ENCODE measurements at places on chromosomes 2 and 18. TPM values are rescaled to one million over a fixed set of nuclear protein-coding genes. Genes with fewer than 3 reads are reported as not detected.

Gene BOLL
- total RNA-seq: not detected

Gene PIEZO2
- 0.89 TPM for total RNA-seq

Gene SLC35F6
- total RNA-seq: 40.9 TPM

Gene ACMSD
- total RNA-seq: not detected

Gene CYP27C1
- 3.5 TPM for total RNA-seq

Gene MEX3C
- total RNA-seq: 17.9 TPM

Gene ARHGAP28
- total RNA-seq: 15.2 TPM

Gene BUB1
- 9.0 TPM for total RNA-seq

Gene CDH20
- total RNA-seq: not detected

Gene CROCC2
- total RNA-seq: not detected

Gene ACOXL
- total RNA-seq: 0.58 TPM

DNA sequence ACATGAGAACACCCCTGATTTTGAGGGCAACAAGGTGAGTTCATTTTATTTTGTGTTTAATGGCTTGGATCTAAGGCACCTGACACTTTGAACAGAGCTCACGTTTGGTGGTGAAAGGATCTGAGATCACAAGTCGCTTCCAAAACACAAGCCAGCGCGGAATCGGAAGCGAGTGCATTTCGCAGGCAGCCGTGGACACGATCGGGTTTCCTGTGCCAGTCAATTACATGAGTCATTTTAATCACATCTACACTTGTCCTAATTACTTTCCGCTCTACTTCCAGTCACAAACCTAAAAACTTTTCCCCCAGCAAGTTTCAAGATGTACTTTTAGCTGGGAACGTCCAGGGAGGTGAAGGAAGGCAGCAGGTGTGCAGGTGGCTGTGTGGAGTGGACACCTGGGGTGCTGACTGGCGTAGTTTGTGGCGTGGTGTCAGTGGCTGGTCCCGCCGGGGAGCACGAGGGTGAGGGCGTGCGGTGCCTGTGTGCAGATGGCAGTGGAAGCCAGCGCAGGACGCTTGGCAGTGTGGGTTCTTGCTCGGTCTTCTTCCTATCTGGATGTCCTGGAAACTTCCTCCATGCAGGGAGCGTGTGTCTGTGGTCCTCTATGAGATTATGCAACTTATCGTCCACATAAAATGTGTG lies 75.6 kb downstream of the DCDC2C start:
- H3K4me3 ChIP-seq: no peak overlapping the region
- H3K27me3 ChIP-seq: no peaks in the 10 kb centered on the region
- H3K27ac ChIP-seq: no peak overlapping the region
- no peaks in the 10 kb centered on the region for H3K4me1 ChIP-seq
- H3K36me3 ChIP-seq: no peaks in the 10 kb centered on the region

DNA sequence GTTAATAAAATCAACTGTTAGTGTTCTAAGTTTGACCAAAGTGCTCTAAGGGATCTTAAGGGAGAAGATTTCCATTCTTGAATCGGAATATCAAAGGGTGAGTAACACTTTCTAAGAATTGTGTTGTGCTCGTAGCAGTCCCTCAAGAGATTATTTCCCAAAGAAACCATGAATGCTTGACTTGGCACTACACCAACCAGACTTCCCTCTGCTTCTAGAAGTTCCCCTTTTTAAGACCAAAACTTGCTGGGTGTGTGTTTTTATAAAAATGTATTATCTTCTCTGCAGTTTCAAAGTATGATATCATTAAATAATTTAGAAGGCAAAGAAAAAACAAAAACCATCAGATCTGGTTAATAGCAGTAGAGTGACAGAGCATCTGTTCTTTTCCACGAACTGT lies 522.0 kb upstream of the FAM98A start:
- H3K4me1 ChIP-seq: no peaks in the 10 kb centered on the region
- no peak overlapping the region for H3K4me3 ChIP-seq
- DNase-seq: no peak
- no peaks in the 10 kb centered on the region for H3K36me3 ChIP-seq
- no peaks in the 10 kb centered on the region for H3K27me3 ChIP-seq
- H3K27ac ChIP-seq: no peak overlapping the region

- no peaks in the 10 kb centered on the region for H3K27me3 ChIP-seq
- H3K36me3 ChIP-seq: no peaks in the 10 kb centered on the region
- DNase-seq: peak; percentile 53
- no peak overlapping the region for H3K4me3 ChIP-seq
- H3K27ac ChIP-seq: no peak overlapping the region
Measured at GRCh38 chr2:75464348-75464946, 96.3 kb downstream of the EVA1A start.

DNA sequence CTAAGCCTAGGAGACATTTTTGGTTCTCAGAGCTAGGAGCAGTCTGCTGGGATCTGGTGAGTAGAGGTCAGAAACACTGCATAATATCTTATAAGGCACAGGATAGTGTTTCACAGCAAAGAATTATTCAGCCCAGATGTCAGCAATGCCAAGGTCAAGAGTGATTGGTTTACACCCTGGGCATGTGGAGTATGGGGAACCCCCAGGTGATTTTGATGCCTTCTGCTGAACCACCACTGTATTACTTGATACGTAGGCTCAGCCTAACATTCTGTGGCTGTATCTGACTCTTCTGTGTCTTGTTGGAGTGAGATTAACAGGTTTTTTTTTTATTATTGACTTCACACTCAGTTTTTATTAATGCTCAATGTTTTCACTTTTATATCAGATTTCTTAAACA lies 6.0 kb downstream of the DDX18 start:
- H3K27me3 ChIP-seq: no peaks in the 10 kb centered on the region
- no peak overlapping the region for H3K4me3 ChIP-seq
- no peak for DNase-seq
- no peak overlapping the region for H3K27ac ChIP-seq

DNA sequence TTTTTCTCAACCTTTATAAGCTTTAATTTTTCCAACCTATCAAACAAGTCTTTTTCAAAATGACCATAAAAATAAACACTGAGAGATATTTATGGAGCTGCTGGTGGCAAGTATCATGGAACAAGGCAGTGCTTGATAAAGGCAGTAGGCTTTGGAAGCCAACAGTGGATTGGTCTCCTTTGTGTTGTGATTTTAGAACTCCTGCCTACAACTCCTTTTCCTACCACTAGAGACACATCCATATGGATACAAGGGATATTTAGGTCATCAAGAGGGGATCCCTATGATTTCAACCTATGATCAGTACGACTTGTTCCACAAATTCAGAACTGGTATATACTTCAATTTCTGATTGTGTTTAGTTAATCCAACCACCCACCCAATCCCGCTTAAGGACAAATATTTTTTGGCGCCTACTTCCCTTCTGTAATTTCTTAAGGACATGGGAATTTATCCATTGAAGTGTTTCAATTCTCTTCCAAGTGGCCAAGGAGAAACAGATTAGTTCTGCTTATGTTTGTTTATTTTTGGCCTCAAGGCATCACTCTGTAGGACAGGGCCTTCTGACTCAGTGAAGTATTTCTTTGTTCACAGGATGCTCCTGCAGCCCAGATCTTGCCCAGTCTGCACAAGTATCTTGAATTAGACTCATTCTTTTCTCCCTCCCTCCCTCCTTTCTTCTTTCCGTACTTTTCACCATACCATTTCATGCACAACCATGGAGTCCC lies 2119.6 kb upstream of the PIK3C3 start:
- H3K4me3 ChIP-seq: no peak overlapping the region
- no peaks in the 10 kb centered on the region for H3K4me1 ChIP-seq
- H3K27ac ChIP-seq: no peak overlapping the region
- H3K27me3 ChIP-seq: no peaks in the 10 kb centered on the region

DNA sequence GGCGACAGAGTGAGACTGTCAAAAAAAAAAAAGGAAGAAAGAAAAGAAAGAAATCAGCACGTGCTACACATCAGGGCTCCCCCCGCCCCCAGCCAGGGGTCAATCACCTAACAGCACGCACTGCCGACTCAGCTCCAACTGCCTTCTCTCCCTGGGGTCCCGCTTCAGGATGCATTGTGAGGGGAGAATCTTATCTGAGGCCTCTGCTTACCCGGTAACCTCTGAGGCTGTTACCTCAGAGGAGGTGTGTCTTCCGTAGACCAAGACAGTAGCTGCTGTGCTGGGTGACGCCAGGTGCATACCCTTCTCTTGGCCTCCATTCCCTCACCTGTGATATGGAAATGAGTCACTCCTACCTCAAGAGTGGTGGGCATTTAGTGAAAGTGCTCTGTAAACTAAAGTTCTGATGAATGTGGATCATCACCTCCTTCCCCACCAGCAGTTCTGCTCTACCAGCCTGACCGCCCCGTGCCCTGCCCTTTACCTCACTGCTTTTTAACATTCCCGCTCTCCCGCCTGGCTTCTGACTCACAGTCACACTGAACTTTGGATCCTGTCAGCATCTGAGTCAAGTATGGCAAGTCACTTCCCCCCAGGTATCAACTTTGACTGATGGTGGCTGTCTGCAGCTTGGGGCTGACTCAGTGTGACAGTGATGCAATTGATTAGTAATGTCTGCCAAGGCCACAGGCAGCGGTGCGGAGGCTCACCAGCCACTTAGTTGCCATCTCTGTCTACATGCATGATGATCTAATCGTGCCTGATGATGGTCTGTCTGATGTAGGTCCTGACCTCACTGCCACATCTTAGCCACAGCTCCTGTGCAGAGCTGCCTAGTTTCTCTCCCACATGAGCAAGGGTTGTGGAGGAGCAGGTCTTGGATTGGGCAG lies 20.1 kb downstream of the ARID5A start:
- H3K4me1 ChIP-seq: peaks cover 10% of the 10 kb centered on the region
- H3K27ac ChIP-seq: peak overlapping the region; percentile 11
- peaks cover 13% of the 10 kb centered on the region for H3K36me3 ChIP-seq

- no peaks in the 10 kb centered on the region for H3K36me3 ChIP-seq
- H3K27me3 ChIP-seq: no peaks in the 10 kb centered on the region
- H3K4me1 ChIP-seq: peaks cover 5% of the 10 kb centered on the region
Measured at GRCh38 chr18:9353596-9353995, 19.0 kb downstream of the TWSG1 start.

- no peak for DNase-seq
- peaks cover 66% of the 10 kb centered on the region for H3K4me1 ChIP-seq
- peaks cover 40% of the 10 kb centered on the region for H3K36me3 ChIP-seq
- H3K27ac ChIP-seq: peak overlapping the region; percentile 85
Measured at GRCh38 chr2:105375001-105375561, 23.8 kb downstream of the FHL2 start.

DNA sequence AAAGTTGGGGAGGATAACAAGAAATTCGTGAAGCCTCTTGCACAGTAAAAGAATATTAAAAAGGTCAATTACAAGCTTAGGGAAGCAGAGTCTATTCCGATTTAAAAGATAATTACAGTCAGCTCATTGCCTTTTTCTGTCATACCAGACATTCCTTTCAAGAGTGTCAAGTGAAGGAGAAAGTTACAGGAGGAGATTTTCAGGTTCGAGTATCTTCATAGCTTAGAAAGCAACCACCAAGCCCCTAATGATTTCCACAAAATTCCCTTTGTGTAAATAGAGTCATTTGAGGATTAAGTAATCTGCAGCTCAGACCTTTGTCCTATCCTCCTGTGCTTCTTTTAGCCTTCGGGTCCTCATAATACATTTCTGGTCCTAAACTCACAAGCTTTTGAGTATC lies 414.9 kb downstream of the CDH2 start:
- H3K4me1 ChIP-seq: no peaks in the 10 kb centered on the region
- no peak overlapping the region for H3K27ac ChIP-seq
- H3K36me3 ChIP-seq: no peaks in the 10 kb centered on the region
- no peak for DNase-seq
- H3K27me3 ChIP-seq: no peaks in the 10 kb centered on the region

GRCh38 chr2:217553202-217553601 lies 449.6 kb downstream of the TNS1 start:
- no peak overlapping the region for H3K4me3 ChIP-seq
- no peaks in the 10 kb centered on the region for H3K36me3 ChIP-seq
- H3K27me3 ChIP-seq: no peaks in the 10 kb centered on the region
- H3K27ac ChIP-seq: no peak overlapping the region
- H3K4me1 ChIP-seq: no peaks in the 10 kb centered on the region

- no peak for DNase-seq
- no peaks in the 10 kb centered on the region for H3K27me3 ChIP-seq
- no peak overlapping the region for H3K27ac ChIP-seq
- H3K4me3 ChIP-seq: no peak overlapping the region
- no peaks in the 10 kb centered on the region for H3K4me1 ChIP-seq
Measured at GRCh38 chr18:2351126-2351850, 220.0 kb downstream of the METTL4 start.

DNA sequence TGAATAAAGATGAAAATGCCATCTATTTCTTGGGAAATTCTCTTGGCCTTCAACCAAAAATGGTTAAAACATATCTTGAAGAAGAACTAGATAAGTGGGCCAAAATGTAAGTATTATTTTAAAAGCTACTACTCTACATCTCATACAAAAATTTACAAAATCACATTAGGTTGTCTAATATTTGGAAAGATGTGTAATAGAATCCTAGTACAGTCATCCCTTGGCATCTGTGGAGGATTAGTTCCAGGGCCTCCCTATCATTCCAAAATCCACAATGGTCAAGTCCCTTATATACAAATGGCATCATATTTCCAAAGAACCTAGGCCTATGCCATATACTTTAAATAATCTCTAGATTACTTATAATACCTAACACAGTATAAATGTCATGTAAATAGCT lies 41.2 kb downstream of the KYNU start:
- DNase-seq: no peak
- H3K36me3 ChIP-seq: no peaks in the 10 kb centered on the region
- no peak overlapping the region for H3K27ac ChIP-seq
- no peaks in the 10 kb centered on the region for H3K4me1 ChIP-seq
- H3K4me3 ChIP-seq: no peak overlapping the region

- peaks cover 33% of the 10 kb centered on the region for H3K36me3 ChIP-seq
- H3K4me1 ChIP-seq: peaks cover 9% of the 10 kb centered on the region
- no peak overlapping the region for H3K27ac ChIP-seq
- no peaks in the 10 kb centered on the region for H3K27me3 ChIP-seq
Measured at GRCh38 chr2:206798000-206798399, 32.6 kb downstream of the FASTKD2 start.

- H3K27ac ChIP-seq: no peak overlapping the region
- no peaks in the 10 kb centered on the region for H3K4me1 ChIP-seq
- H3K27me3 ChIP-seq: no peaks in the 10 kb centered on the region
- no peak overlapping the region for H3K4me3 ChIP-seq
Measured at GRCh38 chr18:58721566-58722239, 50.4 kb downstream of the MALT1 start.

GRCh38 chr18:11470941-11471340 lies 138.5 kb upstream of the SLC35G4 start:
- no peaks in the 10 kb centered on the region for H3K4me1 ChIP-seq
- H3K27ac ChIP-seq: no peak overlapping the region
- H3K27me3 ChIP-seq: no peaks in the 10 kb centered on the region
- no peak for DNase-seq

- no peaks in the 10 kb centered on the region for H3K27me3 ChIP-seq
- peaks cover 8% of the 10 kb centered on the region for H3K36me3 ChIP-seq
- H3K4me3 ChIP-seq: no peak overlapping the region
- no peak overlapping the region for H3K27ac ChIP-seq
- DNase-seq: no peak
Measured at GRCh38 chr2:32745191-32745590, 117.3 kb downstream of the TTC27 start.

DNA sequence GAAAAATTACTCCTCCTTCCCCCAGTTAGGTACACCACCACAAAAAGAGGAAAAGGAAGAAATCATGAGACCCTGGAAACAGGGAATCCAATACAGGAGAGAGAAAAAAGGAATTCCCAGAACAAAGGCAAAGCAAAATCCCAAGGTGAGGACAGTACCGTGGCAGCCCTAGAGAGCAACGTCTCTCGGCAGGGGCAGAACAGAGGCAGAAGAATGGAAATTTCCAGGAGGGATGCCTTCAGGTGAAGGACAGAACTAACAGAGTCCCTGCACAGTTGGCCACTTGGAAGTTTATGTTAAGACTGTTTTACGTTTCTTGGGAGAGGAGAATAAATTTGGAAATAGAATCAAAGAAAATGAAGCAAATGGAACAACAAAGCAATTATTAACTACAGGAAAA lies 27.7 kb downstream of the GRB14 start:
- H3K4me3 ChIP-seq: no peak overlapping the region
- H3K4me1 ChIP-seq: no peaks in the 10 kb centered on the region
- H3K27ac ChIP-seq: no peak overlapping the region
- no peaks in the 10 kb centered on the region for H3K36me3 ChIP-seq
- H3K27me3 ChIP-seq: no peaks in the 10 kb centered on the region
